Motor neuron (in vitro differentiated cells): ENCODE measurements at places on chromosomes 16 and 17. TPM values are rescaled to one million over a fixed set of nuclear protein-coding genes. Genes with fewer than 3 reads are reported as not detected.

DNA sequence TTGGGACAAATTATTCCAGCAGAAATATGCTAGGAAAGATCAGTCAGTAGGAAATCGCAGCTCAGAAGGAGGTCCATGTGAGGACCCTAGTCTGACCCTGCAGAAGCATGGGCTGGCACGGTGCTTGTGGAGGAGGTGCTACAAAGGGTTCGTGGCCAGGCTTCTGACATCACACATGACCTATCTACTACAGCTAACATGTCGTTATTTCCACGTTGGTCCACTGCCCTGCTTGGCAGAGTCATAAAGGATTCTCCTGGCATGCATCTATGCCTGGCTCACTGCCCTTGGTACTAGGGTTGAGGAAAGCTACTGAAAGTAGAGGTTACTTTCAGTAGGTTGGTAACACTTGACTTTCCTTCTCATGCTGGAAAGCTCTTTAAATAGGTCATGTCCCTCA is 118.1 kb upstream of the SHISA6 start:
- no peak for ATAC-seq

DNA sequence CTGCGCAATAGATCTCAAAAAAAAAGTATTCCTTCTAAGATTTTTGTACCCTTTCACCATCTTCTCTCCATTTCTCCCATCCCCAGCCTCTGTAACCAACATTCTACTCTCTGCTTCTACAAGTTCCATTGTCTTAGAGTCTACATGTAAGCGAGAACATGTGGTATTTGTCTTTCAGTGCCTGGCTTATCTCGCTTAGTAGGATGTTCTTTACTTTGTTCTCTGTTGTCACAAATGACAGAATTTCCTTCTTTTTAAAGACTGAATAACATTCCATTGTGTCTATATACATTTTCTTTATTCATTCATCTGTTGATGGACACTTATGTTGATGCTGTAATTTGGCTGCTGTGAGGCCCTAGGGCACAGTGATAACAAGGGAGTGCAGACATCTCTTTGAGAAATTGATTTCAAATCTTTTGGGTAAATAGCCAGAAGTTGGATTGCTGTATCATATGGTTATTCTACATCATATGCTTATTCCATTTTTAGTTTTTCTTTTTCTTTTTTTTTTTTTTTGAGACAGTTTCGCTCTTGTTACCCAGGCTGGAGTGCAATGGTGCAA is 37.7 kb upstream of the MYH10 start:
- ATAC-seq: no peak

- ATAC-seq: peak; percentile 77
Measured at GRCh38 chr17:37117373-37118142, 168.8 kb downstream of the AATF start.

DNA sequence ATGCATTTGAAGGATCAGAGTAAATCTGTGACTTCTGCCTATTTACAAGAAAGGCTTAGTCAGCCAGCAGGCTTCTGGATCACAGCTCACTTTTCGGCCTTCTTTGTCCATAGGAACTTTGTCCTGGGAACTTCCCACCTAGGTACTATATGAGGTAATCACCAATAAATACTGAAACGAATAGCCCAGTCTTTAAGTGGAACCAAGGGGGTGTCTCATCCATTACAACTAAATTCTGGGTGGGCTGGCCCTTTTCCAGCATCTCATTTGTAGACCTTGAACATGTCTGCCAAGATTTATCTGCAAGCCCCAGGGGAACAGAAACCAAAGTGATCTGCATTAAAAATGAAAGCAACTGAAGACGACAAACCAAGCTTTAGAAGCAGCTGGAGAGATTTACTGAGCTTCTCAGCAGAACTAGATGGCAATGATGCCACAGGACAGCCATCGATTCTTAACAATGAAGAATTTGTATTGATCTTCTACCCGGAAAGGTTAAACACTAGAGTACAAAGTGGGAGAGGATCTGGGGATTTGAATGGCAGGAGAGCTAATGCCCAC is 55.5 kb downstream of the SNX11 start:
- peak; percentile 90 for ATAC-seq

GRCh38 chr16:26724189-26724588 is 342.5 kb upstream of the C16orf82 start:
- no peak for ATAC-seq

The DBF4B gene
- 4.5 and 5.3 TPM in 2 replicates for total RNA-seq
